GM23248 (cell line): ENCODE measurements at places on chromosomes 16 and 17. TPM values are rescaled to one million over a fixed set of nuclear protein-coding genes. Genes with fewer than 3 reads are reported as not detected.

The NUDT21 gene
- 47.8 and 49.6 TPM in 2 replicates for polyA plus RNA-seq

The PRDM7 gene
- polyA plus RNA-seq: not detected in 2 replicates

The HBA1 gene
- polyA plus RNA-seq: not detected in 2 replicates

The OSBPL7 gene
- 1.4 and 2.0 TPM in 2 replicates for polyA plus RNA-seq

The SLC9A5 gene
- polyA plus RNA-seq: 2.5 and 2.6 TPM in 2 replicates

The ABCA10 gene
- 0.09 and 0.23 TPM in 2 replicates for polyA plus RNA-seq

The TEKT3 gene
- polyA plus RNA-seq: not detected in 2 replicates

The SIAH1 gene
- 29.9 and 31.0 TPM in 2 replicates for polyA plus RNA-seq

The SMPD3 gene
- polyA plus RNA-seq: 0.24 and 0.32 TPM in 2 replicates

The CHAD gene
- polyA plus RNA-seq: not detected in 2 replicates

The KRTAP4-6 gene
- not detected in 2 replicates for polyA plus RNA-seq

The AGRP gene
- not detected in 2 replicates for polyA plus RNA-seq

The ATP1B2 gene
- 0.24 TPM in 1 of 2 replicates, not detected in the other for polyA plus RNA-seq

The ZG16B gene
- not detected in 2 replicates for polyA plus RNA-seq

The CCL1 gene
- polyA plus RNA-seq: not detected in 2 replicates

The KIF18B gene
- polyA plus RNA-seq: 4.5 and 4.6 TPM in 2 replicates

The NOG gene
- 3.6 and 4.4 TPM in 2 replicates for polyA plus RNA-seq

The ALOXE3 gene
- polyA plus RNA-seq: 0.11 and 0.19 TPM in 2 replicates

The HOXB5 gene
- 1.3 and 2.0 TPM in 2 replicates for polyA plus RNA-seq

The TMEM88 gene
- polyA plus RNA-seq: 0.23 TPM in 1 of 2 replicates, not detected in the other

The STXBP4 gene
- 8.4 and 8.7 TPM in 2 replicates for polyA plus RNA-seq

The KRT23 gene
- 0.13 TPM in 1 of 2 replicates, not detected in the other for polyA plus RNA-seq

The TPSG1 gene
- polyA plus RNA-seq: not detected in 2 replicates

The CIAO2B gene
- polyA plus RNA-seq: 173 and 182 TPM in 2 replicates

The TNFRSF13B gene
- polyA plus RNA-seq: not detected in 2 replicates

The TMEM114 gene
- not detected in 2 replicates for polyA plus RNA-seq

The CLN3 gene
- 21.1 and 21.3 TPM in 2 replicates for polyA plus RNA-seq

The CES3 gene
- polyA plus RNA-seq: not detected in 2 replicates

The GPR142 gene
- not detected in 2 replicates for polyA plus RNA-seq

The CFAP97D1 gene
- not detected in 2 replicates for polyA plus RNA-seq
